ENCODE measurements at places on chromosomes 4 and X.

DNA sequence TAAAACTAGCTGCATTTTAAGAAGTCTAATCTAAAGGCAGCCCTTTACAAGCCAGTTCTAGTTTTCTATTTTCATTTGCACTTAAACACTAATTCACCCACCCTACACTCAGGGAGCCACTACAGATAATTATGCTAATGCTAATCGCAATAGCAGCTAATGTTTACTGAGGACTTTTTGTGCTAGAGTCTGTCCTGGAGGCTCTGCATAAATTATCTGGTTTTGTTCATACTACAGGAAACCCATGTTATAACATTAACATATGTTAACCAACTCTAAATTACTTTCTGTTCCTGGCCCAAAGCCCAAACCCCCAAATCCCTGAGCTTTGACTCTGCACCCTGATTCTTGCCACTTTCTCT is 480 bp upstream of the RADX start:
- DNase-seq: no peak

- no peak for DNase-seq
Measured at GRCh38 chrX:9562851-9563250, 98.0 kb downstream of the TBL1X start.

DNA sequence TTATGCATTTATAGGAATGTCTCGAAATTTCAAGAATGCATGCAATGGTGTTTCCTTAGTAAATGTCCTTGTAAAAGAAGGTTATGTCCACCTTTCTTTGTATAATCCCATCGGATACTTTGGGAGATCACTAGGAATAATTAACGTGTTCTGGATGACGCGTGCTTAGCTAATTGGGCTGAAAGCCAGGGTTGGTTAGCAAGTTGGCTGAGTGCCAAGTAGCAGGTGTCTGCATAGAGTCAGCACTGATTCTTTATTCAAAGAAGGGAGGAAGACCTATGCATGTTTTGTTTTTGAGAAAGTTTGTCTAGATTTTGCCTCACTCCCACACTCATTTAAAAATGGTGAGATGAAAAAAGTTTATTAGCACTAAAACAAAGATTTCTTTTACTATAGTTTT is 144.6 kb downstream of the SOX3 start:
- no peak for DNase-seq

GRCh38 chr4:18401425-18401824 is 379.9 kb upstream of the LCORL start:
- DNase-seq: no peak

DNA sequence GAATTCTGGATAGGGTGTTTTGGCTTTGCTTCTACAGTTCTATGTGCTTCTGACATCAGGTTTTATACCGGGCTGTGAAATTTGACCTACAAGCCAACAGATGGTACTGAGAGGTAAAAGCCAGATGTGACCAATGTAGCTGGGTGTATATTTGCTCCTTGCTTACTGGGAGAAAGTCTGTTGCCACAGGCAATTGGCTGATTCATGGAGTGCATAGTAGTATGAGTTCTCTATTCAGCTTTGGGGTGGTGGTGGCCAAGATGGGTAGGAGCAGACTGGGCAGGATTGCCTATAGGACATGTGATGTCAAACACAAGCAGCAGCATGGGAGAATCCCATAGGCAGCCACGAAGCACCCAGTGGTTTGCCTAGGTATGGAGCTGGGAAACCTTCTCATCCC is 1827.0 kb downstream of the C4orf33 start:
- DNase-seq: no peak

GRCh38 chrX:50117476-50117875 is 83.3 kb downstream of the AKAP4 start:
- DNase-seq: no peak

DNA sequence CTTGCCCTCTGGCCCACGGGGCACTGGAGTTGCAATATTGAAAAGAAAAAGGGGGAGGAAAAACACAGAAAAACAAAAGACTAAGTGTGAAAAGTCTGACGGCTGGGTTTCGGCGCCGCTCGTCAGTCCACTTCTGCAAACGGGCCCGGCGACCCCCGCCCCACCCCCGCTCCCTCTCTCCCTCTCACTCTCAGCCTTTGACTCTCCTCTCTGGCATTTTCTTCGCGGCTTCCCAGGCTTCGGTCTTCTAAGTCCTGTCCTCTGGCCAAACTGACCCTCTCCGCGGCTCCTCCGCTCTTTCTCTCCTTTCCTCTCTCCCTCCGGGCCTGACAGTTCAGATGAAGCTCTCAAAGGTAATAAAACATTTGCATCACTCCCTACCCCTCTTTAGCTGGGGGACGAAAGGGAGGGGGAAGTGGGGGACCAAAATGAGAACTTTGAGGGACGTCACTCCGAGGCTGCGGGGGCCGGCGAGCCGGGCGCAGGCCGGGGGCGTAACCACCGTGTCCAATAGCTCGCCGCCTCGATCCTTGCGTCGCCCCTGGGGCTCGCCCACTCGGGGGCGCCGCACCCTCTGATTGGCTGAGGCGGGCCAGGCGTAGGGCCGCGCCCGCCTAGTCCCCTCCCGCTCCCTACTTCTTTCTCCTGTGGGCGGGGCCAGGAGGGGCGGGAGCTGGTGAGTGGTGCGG is at the start of gene NKX6-1:
TSS of gene NKX6-1 (minus strand) at position 358 of the 689 bp plus-strand sequence. CDS start 1,064 bp downstream, outside the sequence.
- no peak for DNase-seq

DNA sequence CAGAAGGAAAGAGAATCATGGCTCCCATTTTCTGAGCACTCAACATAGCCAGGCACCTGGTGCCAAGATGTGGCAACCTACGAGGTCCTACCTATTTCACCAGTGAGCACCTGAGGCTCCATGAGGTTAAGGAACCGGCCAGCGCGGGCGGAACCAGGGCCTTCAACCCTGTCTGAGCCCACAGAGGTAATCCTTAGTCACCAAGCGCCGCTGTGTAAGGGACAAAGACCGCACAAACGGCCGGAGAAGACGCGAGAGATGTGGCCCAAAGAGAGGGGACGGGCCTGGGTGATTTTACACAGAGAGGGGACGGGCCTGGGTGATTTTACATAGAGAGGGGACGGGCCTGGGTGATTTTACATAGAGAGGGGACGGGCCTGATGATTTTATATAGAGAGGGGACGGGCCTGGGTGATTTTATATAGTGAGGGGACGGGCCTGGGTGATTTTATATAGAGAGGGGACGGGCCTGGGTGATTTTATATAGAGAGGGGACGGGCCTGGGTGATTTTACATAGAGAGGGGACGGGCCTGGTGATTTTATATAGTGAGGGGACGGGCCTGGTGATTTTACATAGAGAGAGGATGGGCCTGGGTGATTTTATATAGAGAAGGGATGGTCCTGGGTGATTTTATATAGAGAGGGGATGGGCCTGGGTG is 114.2 kb downstream of the SMIM20 start:
- DNase-seq: no peak

GRCh38 chr4:72629540-72629939 is 60.5 kb upstream of the ADAMTS3 start:
- no peak for DNase-seq

DNA sequence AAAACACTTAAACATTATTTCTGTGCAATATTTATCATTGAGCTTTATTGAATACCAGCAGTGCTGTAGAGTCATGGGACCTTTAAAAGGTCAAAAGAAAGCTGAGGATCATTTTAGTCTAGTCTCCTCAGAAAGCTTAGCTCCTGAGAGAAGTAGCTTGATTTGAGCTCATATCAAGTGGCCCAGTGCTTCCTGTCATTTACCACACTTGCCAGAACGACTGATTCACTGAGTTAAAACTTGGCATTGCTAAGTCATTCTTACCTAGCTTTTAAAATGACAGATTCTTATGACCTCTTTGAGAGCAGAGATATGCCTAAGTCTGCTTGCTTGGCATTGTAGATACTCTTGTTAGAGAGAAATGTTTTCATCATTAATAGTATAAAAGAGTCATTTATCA is 15.2 kb downstream of the SEPTIN11 start:
- DNase-seq: no peak

DNA sequence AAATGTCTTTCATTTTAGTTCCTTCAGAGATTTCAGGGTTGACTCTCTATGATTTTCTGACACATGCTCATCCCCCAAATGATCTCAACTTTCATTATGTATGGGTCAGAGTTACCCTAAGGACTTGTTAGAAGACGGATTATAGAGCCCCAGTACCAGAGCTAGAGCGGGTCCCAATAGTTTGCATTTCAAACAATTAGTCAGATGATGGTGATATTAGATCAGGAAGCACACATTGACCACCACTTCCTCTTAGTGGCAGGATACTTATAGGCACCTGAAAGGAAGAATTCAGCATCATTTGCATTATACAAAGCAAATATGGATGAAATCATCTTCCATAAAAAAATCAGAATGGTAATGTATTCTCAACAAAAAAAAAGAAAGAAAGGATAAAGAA is 106.1 kb downstream of the GALNTL6 start:
- no peak for DNase-seq

GRCh38 chr4:5952975-5953951 is 60.4 kb upstream of the CRMP1 start:
- DNase-seq: no peak

DNA sequence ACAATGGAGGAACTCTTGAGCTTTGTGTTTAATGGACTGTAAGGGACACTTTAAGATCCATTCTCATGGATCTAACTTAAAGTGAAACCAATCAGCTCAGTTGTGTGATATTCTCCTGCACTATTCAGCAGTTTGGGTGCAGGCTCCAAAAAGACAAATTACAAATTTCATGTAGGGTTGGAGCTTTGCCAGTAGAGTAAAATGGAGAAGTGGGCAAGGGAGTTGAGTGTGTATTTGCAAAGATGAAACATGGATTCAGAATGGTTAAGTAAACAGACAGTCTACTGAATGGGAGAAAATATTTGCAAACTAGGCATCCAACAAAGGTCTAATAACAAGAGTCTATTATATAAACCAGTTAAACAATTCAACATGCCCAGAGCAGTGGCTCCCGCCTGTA is 21.2 kb upstream of the MID2 start:
- DNase-seq: no peak

Data from stimulated activated CD8-positive, alpha-beta memory T cell treated with anti-CD3 and anti-CD28 coated beads, Interleukin-4, amount 100 ng/mL, for 48 hours (primary cell).